ENCODE measurements at places on chromosomes 2 and 18.
A peak's percentile ranks its signal among the peaks of the same experiment; 100 is the strongest.

GRCh38 chr2:233221378-233222063, 30.0 kb upstream of the ATG16L1 start:
- DNase-seq = no peak

- no peak for DNase-seq
Measured at GRCh38 chr2:148582679-148583511, 61.7 kb upstream of the EPC2 start.

DNA sequence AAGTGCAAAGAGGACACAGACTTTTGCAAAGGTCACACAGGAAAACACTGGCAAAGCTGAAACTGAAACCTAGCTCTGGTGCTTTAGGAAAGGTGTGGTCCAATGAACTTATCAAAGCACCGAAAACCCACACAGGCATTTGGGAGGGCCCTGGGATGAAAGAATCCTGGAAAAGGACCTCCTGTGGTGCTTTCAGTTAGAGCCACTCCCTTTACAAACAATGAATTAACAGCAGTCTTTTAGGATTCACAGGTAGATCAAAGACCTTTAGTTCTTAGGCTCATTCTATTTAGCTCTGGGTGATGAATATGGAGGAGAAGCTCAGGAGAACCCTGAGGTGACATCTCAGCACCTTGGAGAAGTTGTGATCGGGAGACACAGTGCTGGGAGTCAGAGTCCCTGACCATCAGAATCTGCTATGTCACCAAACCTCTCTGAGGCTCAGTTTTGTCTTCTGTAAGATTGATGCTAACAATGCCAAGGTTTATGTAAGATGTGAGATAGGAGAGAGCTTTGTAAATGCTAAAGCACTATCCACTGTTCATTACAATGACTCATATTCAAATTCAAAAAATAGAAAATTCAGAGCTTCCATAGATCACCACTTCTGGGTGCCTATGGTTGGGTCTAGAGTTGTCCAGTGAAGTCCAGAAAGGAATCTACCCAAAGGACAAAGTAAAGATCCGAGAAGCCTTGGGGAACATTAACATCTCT, 39.3 kb downstream of the VSNL1 start:
- no peak for DNase-seq

DNA sequence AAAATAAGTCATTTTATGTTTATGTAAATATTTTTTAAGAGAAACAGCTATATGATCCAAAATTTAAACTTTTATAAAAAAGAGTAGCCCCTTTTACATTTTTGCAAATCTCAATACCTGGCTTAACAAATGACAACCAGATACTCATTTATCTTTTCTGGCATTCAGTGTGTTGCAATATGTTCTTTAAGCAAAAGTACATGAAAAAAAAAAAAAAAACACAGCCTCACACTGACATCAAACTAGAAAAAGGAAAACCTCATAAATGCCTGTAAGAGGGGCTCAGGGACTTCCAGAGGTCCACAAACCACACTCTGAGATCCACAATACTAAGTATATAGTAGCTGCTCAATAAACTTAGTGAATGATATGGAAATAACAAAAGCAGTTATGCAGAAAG, 21.9 kb downstream of the PPP4R3B start:
- DNase-seq = no peak

- no peak for DNase-seq
Measured at GRCh38 chr18:23927821-23928746, 86.5 kb upstream of the TTC39C start.

DNA sequence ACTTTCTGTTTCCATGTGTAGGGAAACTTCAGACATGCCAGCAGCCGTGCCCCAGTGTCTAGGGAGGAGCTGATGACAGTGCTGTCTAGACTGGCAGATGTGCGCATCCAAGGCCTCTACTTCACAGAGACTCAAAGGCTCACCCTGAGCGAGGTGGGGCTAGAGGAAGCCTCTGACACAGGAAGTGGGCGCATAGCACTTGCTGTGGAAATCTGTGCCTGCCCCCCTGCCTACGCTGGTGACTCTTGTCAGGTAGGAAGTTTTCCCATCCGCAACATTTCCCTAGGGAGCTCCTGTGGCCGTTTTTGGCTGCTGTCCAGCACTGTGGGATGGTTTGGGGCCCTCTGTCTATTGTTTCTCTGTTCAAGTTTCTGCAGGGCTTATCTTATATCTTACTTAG, 143.1 kb upstream of the TTC39C start:
- peak; percentile 39 for DNase-seq

GRCh38 chr18:26119246-26119645, 14.4 kb upstream of the PSMA8 start:
- no peak for DNase-seq

GRCh38 chr2:58479535-58480140, 238.5 kb upstream of the FANCL start:
- no peak for DNase-seq

DNA sequence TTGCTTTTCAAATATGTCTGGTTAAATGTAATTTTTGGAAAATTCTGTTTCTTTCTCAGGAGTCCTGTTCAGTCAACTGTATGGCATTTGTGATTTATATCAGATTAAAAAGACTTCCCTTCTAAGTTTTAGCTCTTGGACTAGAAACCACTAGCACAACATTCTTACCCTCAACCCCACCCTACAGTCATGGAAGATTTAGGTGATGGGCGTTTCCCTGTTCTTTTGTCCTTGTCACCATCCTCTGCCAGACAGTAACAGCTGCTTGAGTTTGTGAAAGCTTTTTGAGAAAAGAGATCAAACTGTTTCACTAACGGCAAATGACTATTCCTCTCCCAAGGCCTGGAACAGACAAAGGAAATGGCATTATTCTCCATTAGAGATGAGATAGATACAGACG, 31.8 kb downstream of the SERPINB5 start:
- DNase-seq = no peak

GRCh38 chr2:157178874-157179273, 78.6 kb upstream of the GALNT5 start:
- no peak for DNase-seq

DNA sequence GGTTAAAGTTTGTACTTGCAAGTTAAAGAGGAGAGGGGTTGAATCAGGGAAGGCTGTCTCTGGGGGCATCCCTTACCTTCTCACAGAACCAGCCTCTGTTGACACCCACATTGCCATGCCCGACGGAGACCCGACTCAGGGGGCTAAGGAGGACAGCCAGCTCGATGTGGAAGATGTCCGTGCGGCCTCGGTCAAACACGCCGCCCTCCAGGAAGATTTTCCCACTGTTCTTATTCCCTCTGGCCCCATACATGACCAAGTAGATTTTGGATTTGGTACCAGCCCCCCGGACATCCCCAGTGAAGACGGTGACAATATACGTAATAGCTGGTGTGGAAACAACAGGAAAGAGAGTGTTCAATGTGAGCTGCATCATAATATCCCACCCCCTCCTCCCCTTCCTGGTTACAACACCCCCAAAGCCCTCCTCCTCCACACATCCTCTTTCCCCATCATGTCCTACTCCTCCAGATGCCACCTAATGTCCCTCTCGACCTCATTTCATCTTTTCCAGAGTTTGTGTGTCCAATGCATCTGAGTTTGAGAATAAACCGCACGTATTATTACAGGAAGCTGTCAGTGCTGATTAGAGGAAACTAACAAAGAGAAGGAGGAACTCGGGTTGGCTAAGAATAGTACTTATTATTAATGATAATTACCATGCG, 55.7 kb downstream of the LOXHD1 start:
- no peak for DNase-seq

- no peak for DNase-seq
Measured at GRCh38 chr2:201842131-201842860, 36.0 kb downstream of the CDK15 start.

DNA sequence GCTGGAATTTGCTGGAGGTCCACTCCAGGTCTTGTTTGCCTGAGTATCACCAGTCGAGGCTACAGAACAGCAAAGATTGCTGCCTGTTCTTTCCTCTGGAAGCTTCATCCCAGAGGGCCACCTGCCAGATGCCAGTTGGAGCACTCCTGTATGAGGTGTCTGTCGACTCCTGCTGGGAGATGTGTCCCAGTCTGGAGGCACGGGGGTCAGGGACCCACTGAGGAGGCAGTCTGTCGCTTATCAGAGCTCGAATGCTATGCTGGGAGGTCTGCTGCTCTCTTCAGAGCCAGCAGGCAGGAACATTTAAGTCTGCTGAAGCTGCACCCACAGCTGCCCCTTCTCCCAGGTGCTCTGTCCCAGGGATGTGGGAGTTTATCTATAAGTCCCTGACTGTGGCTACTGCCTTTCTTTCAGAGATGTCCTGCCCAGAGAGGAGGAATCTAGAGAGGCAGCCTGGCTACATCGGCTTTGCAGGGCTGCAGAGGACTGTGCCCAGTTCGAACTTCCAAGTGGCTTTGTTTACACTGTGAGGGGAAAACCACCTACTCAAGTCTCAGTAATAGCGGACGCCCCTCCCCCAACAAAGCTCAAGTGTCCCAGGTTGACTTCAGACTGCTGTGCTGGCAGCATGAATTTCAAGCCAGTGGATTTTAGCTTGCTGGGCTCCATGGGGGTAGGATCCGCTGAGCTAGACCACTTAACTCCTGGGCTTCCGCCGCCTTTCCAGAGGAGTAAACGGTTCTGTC, 301.1 kb downstream of the ERBB4 start:
- DNase-seq = no peak

- DNase-seq = no peak
Measured at GRCh38 chr2:138867341-138867740, 87.2 kb upstream of the NXPH2 start.

DNA sequence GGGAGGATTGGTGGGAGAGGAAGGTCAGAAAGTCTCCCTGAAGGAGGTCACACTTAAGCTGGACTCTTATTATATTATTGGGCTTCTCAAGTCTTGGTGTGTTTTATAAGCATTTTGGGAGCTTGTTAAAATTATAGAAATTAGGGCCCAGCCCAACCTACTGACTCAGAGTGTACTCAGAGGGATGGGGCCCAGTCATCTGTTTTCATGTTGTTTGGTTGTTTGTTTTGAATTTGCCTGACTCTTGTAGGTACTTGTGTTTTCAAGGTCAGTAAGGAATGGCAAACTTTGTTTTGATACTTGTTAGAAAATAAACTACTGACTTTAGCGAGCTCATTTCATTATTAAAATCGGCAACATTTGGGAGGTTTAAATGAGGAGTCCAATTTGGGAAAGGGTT, 152.0 kb downstream of the INSIG2 start:
- DNase-seq = no peak

DNA sequence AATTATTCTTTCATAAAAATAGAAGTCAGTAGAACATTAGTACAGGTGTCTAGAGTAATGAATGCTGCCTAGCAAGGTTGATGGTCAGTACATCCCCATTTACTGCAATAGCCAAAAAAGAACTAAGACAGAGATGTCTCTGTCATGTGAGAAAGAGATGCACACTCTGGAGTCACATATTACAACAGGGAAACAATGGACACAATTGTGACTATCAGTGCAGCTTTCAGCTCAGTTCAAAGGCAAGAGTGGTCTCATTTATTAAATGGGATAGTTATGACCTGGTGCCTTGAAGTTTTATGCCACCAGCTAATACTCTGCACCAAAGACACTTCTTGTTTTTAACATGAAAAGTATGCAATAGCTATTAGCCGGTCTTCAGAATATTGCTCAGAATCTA, 194.9 kb upstream of the CHAC2 start:
- DNase-seq = no peak

GRCh38 chr2:167471332-167471731, 583.1 kb downstream of the XIRP2 start:
- DNase-seq = no peak

- no peak for DNase-seq
Measured at GRCh38 chr2:3073704-3074103, 303.9 kb downstream of the EIPR1 start.

- DNase-seq = no peak
Measured at GRCh38 chr2:61855318-61855613, 1.4 kb upstream of the FAM161A start.

- DNase-seq = peak; percentile 47
Measured at GRCh38 chr2:224847961-224848850, 132.0 kb upstream of the CCDC195 start.

DNA sequence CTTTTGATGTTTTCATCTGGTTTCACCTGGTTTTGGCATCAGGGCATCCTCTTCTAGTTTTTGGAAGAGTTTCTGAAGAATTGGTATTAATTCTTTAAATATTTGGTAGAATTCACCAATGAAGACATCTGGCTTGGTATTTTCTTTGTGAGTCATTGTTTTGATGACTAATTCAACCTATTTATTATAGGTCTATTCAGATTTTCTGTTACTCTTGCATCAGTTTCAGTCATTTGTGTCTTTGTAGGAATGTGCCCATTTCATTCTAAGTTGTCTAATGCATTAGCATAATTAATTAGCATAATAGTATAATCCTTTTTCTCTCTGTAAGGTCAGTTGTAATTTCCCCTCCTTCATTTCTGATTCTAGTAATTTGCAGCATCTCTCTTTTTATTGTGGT, 8.0 kb downstream of the GNLY start:
- DNase-seq = no peak

- DNase-seq = no peak
Measured at GRCh38 chr2:38690499-38691420, 24.8 kb downstream of the GALM start.

DNA sequence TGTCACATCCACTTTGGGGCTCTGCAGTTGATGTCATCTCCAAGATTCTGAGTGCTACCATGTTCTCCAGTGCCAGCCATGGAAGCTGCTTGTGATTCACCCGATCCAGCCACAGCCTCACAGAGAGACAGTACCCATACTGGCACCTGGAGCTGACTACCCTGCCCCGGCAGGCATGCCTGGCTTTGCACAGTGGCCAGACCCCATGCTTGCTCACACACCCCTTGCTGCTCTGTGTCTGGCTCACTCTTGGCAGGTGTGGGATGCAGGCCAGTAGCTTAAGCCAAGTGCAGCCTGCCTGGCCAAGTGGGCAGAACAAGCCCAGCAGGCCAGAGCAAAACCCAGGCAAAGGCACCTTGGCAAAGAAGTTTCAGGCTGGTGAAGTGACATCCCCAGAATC, 828.4 kb upstream of the VRK2 start:
- no peak for DNase-seq

DNA sequence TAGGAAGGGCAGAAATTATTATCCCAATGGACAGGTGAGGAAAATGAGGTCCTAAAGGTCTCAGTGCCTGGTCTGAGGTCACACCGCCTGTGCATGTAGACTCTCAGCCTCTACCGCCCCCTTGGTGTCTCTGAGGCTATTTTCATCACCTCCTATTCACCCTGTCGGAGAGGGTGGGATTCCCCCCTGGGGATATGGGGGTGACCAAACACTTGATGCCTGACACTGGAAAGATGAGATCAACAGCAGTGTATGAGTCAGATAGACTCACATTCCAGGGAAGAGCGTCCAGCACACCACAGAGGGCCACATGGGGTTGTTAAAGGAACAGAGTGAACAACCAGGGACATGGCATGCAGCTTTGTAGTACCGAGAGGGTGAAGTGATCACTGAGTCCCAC, 199.7 kb downstream of the SMAD2 start:
- DNase-seq = no peak

DNA sequence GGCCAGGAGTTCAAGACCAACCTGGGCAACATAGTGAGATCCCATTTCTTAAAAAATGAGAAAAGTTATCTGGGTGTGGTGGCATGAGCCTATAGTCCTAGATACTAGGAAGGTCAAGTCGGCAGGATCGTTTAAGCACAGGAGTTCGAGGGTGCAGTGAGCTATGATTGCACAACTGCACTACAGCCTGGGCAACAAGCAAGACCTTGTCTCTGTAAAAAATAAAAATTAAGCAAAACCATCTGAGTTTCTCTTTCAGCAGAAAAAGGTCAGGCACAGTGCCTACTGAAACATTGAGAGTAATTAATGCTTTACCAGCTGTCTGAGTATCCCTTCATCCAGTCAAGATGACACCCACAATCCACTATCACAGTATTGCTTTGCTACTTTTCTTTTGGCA, 258.3 kb downstream of the MBD5 start:
- no peak for DNase-seq

GRCh38 chr2:38720613-38721241, 30.4 kb downstream of the SRSF7 start:
- DNase-seq = no peak

GRCh38 chr18:32252141-32252860, 62.5 kb downstream of the MEP1B start:
- DNase-seq = no peak

Measured in HEK293T (cell line).